ENCODE measurements at places on chromosomes 6 and 20.

DNA sequence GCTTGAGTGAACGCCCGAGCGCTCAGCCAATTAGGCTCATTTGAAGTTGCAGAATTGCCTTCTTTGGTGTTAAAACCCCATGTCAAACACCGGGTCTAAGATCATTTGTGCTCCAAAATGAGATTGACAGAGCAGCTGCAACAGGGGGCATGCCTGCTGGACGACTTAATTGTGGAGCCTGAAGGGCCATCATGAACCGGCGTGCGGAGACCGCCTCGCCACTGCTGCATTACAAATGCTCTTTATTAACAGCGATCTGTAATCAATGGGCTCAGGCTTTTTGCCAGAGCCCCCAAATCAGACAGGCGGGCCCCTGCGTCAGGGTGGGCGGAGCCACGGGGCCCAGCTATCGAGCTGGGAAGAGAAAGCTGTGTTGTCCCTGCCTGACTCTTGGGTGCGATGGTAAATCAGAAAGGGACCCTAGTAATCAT is 183.2 kb downstream of the SIM1 start:
- DNase-seq, result no peak

GRCh38 chr20:661474-662270 is 8.7 kb upstream of the SRXN1 start:
- no peak for DNase-seq

- DNase-seq, result no peak
These were observed 70.9 kb upstream of the NHSL1 start for GRCh38 chr6:138569970-138570724.

DNA sequence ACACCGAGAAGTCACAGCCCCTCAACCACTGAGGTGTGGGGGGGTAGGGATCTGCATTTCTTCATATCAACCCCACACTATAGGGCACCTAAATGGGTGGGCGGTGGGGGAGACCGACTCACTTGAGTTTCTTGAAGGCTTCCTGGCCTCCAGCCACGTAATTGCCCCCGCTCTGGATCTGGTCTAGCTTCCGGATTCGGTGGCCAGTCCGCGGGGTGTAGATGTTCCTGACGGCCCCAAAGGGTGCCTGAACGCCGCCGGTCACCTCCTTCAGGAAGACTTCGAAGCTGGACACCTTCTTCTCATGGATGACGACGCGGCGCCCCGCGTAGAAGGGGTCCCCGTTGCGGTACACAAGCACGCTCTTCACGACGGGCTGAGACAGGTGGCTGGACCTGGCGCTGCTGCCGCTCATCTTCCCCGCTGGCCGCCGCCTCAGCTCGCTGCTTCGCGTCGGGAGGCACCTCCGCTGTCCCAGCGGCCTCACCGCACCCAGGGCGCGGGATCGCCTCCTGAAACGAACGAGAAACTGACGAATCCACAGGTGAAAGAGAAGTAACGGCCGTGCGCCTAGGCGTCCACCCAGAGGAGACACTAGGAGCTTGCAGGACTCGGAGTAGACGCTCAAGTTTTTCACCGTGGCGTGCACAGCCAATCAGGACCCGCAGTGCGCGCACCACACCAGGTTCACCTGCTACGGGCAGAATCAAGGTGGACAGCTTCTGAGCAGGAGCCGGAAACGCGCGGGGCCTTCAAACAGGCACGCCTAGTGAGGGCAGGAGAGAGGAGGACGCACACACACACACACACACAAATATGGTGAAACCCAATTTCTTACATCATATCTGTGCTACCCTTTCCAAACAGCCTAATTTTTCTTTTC is at the start of gene DCDC2:
Gene DCDC2, minus strand, starts transcription at position 724 of the 883 bp plus-strand sequence. Its CDS starts 309 bp downstream, at position 415.
- DNase-seq, result no peak

DNA sequence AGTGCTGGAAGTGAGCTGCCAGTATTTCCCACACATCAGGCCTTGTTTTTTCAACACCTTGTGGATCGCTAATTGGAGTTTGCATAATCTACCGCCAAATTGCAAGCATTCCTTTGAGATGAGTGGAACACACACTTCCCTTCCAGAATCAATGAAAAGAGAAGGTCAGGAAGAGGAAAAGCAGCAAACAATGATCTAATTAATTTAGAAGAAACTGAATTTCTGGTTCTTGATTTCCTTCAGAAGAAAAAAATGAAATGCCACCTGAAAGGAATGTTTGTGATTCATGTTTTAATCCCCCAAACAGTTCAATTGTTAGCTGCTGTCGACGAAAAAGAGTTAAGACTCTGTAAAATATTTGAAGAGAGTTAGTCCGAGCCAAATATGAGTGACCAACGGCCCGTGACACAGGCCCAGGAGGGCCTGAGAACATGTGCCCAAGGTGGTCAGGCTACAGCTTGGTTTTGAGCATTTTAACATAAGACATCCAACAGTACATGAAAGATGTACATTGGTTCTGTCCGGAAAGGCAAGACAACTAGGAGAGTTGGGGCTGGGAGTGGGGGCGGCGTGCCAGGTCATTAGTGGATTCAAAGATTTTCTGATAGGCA is 182.3 kb downstream of the MTFR2 start:
- no peak for DNase-seq

GRCh38 chr6:115796061-115796460 is 264.6 kb downstream of the FRK start:
- no peak for DNase-seq

DNA sequence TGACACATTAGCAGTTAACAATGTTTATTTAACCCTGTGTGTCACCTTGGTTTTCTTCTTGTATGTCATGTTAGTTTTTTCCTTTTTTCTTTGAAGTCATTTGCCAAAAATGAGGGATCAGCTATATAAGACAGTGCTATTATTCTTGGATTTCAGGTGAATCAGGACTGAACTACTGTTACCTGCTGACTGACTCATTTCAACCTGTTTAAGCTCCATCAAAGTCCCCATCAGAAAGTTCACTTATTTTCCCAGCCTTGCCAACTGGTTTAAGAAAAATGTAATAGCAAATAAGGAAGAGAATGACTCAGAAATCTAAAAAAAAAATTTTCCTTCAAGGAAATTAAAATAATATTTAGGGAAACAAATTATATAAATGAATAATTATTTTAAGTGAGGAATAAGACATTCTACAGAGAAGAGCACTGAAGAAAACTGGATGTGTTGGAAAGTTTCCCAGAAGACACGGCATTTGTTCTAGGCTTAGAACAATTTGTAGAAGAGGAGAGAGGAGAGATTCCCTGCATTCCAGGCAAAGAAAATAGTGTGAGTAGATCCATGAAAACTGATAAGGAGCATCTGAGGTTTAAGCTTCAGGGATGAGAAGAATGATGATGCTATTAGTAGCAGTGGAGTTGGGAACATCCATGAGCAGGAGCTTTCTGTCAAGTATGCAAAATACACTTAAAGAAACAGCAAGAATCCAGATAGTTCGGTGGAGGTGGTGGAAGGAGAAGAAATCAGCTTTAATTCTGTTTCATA is 84.9 kb upstream of the SIM1 start:
- no peak for DNase-seq

DNA sequence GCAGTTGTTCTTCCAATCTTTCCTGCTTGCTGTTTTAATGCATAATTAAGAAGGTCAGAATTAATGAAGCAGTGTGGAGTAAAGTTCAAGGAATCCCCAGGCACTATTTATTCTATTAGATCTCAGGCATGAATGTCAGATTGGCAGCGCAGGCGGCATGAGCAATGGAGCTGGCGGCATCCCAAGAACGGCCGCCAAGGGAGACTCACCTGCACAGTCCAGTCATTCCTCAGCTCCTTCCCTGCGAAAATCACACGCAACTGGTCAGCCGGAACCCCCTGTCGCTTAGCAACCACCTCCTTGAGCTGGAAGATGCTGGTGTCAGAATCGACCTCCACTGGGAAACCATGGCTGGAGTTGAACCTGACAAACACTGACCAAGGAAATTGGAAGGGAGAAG is 284.5 kb downstream of the PRKN start:
- DNase-seq, result no peak

Data from NCI-H1092 (cell line).